ENCODE measurements at places on chromosomes 1 and 21.

DNA sequence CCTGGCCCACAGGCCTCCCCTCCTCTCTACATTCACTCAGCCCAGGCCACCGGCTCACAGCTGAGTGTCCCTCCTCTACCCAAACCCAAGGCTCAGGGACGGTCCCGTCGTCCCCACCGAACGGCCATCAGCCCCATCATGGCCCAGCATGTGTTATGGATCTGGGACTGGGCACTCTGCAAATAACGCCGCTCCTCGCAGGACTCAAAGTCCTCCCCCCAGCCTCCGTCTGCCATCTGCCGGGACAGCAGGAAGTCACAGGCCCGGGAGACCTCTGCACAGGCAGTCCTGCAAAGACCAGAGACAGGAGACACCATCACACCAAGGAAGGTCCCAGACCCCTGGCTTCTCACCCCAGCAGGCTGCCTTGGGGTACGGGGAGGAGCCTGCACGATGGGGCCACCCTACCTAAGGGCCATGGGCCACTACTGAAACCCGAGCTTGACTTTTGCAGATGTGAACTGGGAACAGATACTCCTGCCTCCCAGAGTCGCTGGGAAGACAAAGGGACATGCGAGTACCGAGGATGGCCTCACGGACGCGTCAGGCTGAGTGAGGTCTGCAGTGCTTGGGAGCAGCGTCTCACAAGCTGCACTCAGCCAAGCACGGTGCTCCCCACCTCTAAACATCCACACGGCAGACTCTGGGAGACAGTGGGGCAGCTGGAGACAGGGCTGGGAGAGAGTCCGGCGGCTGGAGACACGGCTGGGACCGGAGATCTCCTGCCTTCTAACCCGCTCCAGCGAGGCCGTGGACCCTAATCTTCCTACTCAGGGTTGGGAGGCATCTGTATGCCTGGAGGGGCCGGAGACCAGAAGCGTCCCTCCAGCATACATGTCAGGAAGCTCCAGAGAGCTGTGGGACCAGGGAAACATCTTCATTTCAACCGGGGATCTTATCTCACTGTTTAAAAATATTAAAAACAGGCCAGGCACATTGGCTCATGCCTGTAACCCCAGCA is 10.4 kb upstream of the SPATC1L start:
- DNase-seq = no peak

GRCh38 chr21:42258150-42258884 is 39.4 kb downstream of the ABCG1 start:
- DNase-seq = peak; percentile 62

- DNase-seq = no peak
These were observed 65.4 kb upstream of the ARTN start for GRCh38 chr1:43867976-43868740.

DNA sequence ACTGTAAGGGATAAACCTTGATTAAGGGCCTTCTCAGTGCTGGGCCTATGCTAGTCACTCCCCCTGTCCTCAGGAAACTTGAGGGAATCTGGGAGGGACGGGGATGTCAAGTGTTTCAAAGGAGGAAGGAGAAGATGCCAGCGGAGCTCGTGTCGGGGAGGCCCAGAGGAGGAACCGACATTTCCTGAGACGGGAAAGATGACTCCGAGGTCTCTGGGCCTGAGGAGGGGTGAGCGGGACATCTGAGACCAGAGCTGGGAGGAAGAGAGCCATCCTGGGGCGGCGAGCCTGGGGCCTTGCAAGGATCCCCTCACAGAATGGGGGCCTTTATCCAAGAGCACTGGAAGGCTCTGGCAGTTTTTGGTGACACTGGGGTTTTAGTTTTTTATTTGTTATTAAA is 10.4 kb downstream of the SLC66A1 start:
- DNase-seq = peak; percentile 11

GRCh38 chr1:150259217-150259616 is 1.6 kb downstream of the CA14 start:
- no peak for DNase-seq

GRCh38 chr1:26477446-26478152 is 5.4 kb downstream of the HMGN2 start:
- no peak for DNase-seq

GRCh38 chr1:8127171-8127641 is 101.1 kb upstream of the ERRFI1 start:
- no peak for DNase-seq

- no peak for DNase-seq
These were observed 139.3 kb downstream of the TIAM1 start for GRCh38 chr21:31204801-31205200.

Data from femur (tissue), 1 donor.